Mucosa of descending colon (tissue), 3 donors: ENCODE measurements at places on chromosomes 1 and 21. TPM values are rescaled to one million over a fixed set of nuclear protein-coding genes. Genes with fewer than 3 reads are reported as not detected.

- no peak for DNase-seq
These were observed 1360.4 kb downstream of the BRINP3 start for GRCh38 chr1:189117072-189117770.

- DNase-seq: peak; percentile 87
These were observed 112.3 kb upstream of the GADD45A start for GRCh38 chr1:67572594-67573221.

- no peak for DNase-seq
These were observed 59.7 kb downstream of the DESI2 start for GRCh38 chr1:244712669-244713068.

- DNase-seq: no peak
These were observed 321.7 kb upstream of the PROX1 start for GRCh38 chr1:213666113-213666512.

TMEM61 gene
- total RNA-seq: 8.5 TPM

- DNase-seq: no peak
These were observed 364.2 kb upstream of the VAMP3 start for GRCh38 chr1:7406641-7407543.

DNA sequence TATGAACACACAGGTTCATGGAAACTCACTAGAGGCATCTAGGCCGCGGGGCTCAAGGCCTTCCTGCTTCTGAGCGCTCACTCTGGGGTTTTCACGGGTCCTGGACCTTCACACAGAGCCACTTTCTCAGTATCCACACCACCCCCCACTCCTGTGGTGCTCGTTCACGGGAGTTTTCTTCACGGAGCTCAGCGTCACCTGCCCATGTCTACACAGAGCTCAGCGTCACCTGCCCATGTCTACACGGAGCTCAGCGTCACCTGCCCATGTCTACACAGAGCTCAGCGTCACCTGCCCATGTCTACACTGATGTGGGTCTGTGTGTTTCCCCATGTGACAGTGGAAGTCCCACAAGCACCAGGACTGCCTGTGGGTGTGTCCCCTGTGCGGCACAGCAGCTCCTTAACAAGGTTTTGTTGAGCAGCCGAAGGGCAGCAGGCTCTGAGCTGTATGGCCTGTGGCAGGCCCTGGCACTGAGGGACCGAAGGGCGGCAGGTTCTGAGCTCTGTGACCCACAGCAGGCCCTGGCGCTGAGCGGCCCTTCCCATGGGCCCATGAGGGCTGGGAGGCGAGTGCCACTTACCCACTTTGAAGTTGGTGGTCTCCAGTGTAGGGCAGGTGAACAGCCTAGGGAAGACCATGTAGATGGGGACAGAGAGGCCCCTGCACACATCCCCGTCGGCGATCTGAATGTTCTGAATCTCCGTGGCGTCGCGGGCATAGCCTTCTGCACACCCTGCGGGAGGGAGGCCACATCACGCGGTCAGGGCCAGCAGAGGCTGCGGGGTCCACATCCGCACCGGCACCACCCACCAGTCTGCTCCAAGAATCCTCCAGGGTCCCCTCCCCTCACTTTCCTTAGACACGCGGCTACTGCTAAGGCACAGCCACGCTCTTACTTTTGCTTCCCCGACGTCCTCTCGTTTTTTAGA, 39.8 kb downstream of the VPS26C start:
- DNase-seq: no peak

PCSK9 gene
- total RNA-seq: 9.2 TPM
